HuH-7.5 (cell line): ENCODE measurements at places on chromosomes 2 and 18.
A peak's percentile ranks its signal among the peaks of the same experiment; 100 is the strongest.

DNA sequence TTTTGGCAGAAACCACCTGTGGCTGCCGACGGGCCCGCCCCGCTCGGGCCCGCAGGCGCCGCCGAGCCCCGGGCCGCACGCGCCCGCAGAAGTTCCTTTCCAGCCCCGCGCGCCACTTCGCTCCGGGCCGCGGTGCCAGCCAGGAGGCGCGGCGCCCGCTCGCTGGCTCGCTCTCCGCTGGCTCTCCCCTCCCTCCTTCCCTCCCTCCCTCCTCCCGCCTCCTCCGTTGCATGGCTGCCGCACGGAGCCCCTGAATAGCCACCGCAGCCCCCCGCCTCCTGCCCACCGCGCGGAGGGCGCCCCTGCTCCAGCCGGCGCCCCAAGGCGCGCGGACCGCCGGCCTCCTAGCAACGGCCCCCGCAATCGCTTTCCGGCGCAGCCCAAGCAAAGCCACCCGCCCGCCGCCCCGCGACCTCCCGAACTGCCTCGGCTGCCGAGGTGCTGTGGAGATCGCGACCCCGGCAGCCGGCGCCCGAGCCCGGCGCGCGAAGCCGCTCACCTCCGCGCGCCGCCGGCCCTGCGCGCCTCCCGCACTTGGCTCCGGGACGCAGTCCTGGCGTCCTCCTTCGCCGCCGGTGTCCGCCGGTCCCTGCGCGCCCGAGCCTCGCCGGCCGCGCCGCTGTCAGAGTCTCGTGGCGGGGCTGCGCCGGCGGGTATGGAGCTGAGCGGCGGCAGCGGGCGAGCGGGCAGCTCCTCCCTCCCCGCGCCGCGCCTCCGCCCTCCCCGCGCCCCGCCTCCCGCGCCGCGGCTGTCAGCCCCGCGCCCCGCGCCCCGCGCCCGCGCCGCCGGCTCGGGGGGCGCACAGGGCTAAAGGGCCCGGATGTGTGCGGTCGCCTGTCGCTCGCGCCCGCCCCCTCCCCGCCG, at the start of gene ZBTB7C:
ZBTB7C (minus strand) TSS at position 657 of the 864 bp plus-strand sequence.
- DNase-seq: peak; percentile 46

- DNase-seq: no peak
These were observed 18.8 kb upstream of the TNS1 start for GRCh38 chr2:218021536-218022071.

DNA sequence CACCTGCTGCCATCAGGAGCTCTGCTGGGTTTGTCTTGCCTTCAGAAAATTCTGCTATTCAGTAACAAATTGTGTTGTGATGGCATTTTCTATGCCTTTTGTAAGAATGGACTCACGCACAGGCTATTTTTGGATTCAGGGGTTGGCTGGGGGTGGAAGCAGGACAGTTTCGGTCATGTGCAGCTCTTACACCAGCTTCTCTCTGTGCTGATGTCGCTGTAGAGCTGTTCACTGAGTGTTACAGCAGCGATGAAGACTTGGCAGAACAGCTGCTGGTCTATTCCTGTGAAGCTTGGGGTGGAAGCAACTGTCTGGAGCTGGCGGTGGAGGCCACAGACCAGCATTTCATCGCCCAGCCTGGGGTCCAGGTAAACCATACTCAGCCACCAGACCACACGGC, 49.2 kb downstream of the TRPM8 start:
- no peak for DNase-seq

GRCh38 chr2:15711126-15711860, 119.6 kb downstream of the DDX1 start:
- no peak for DNase-seq

- DNase-seq: peak; percentile 22
These were observed 100.0 kb downstream of the BAZ2B start for GRCh38 chr2:159516241-159516758.

GRCh38 chr2:73896362-73897239, 3.8 kb downstream of the ACTG2 start:
- DNase-seq: no peak

DNA sequence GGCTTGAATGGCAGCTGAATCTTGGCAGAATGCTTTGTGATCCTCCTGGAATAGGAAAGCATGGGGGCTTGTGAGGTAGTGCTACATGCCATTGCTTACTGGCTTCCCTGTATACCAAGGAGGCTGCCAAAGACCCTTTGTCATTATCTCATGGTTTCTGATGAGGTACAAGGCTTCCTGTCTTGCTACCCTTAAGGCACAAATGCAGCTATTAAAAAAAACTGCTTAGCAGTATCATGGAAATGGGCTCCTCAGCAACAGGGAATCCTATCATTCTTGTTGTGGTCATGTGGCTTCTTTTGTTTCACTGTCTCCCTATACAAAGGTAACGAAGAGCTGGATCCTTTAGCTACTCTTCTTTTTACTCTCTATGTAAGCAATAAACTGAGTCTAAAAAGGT, 6.6 kb upstream of the KANSL1L start:
- no peak for DNase-seq

- DNase-seq: no peak
These were observed 75.3 kb upstream of the MGAT4A start for GRCh38 chr2:98806236-98806697.

- no peak for DNase-seq
These were observed 441.8 kb downstream of the ZEB2 start for GRCh38 chr2:144078106-144078505.

GRCh38 chr2:210092791-210093190, 78.4 kb downstream of the KANSL1L start:
- DNase-seq: no peak

DNA sequence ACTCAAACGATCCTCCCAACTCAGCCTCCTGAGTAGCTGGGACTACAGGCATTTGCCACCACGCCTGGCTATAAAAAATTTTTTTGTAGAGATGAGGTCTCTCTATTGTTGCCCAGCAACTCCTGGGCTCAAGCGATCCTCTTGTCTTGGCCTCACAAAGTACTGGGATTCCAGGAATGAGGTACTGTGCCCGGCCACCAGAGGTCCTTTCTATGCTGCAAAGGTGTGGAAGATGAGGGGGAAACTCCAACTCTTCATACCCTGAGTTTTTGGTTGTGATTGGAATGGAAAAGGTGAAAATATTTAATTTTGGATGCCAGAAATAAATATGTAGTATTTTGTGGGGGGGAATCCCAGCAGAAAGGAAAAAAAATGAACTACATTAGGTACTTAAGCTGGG, 36.0 kb downstream of the MRPL33 start:
- DNase-seq: no peak

- no peak for DNase-seq
These were observed 39.9 kb upstream of the KIDINS220 start for GRCh38 chr2:8877332-8877731.

DNA sequence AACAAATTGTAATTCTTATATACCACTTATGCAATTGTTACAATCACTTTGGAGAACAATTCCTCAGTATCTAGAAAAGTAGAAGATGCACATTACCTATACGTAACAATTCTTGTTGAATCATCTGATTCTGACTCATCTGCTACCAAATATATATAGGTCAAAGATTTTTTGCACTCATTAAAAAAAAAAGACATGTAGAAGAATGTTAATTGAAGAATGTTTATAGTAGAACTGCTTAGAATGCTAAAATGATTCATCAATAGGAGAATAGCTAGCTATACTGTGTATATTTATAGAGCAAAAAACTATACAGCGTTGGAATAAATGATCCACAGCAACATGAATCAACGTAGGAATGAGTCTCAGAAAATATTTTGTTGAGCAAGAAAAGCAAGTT, 29.5 kb upstream of the STAT1 start:
- no peak for DNase-seq

DNA sequence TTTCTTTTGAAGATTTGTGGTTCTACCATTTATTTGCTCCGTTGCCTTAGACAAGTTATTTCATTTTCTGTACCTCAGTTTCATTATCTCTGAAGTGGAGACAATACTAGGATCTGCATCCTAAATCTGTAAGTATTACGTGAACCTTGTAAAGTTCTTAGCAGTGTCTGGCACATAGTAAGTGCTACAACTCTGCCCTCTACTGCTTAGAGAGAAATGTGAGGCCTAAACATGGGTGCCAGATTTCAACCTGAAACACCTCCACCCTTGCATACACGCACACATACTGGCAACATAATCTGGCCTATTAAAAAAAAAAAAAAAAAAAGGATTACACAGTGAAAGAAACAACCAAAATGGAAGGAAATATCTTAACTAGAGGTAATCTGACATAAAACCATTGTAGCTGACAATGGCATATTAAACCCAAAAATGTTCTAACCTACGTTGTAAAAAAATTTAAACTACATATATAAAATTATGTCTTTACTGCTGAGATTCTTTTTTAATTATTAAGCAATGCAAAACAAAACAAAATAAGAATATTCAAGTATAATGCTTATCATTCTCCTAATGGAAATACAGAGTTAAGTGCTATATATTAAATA, 132.6 kb downstream of the MAP2 start:
- peak; percentile 15 for DNase-seq

- DNase-seq: no peak
These were observed 22.1 kb upstream of the CNOT11 start for GRCh38 chr2:101230541-101231001.

DNA sequence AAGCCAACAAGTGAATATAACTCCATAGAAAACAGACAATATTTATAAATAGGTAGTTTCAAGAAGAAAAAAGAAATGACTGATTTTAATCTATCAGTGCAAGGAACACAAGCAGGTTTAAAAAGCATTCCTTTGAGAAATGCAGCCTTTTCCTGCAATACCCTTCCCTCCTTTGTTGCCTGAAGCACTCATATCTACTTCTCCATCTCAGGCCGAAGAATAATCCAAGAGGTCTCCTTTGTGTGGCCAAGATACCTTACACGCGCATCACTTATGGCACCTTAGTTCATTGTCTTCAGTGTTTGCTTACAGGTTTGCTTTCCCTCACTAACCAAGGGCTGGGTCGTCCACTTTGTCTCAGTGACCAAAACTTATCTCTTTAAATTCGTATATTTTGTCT, 93.0 kb downstream of the MAIP1 start:
- no peak for DNase-seq

DNA sequence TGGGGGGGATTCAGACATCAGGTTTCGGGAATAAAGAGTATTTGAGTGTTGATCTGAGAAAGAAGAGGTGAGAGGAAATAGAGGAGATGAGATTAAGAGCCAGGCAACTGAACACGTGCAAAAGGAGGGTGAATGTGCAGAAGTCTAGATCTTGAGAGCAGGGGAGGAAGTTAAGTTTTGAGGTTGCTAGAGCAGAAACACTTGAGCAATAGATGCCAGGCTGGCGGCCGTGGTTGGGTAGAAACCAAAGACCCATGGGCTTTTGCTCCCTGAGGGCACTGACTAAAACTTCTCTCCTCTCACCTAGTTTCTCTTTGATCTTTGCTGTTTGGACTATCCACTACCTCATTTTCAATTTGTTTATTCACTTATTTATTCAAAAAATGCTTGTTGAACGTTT, 116.0 kb downstream of the CDC42EP3 start:
- no peak for DNase-seq

DNA sequence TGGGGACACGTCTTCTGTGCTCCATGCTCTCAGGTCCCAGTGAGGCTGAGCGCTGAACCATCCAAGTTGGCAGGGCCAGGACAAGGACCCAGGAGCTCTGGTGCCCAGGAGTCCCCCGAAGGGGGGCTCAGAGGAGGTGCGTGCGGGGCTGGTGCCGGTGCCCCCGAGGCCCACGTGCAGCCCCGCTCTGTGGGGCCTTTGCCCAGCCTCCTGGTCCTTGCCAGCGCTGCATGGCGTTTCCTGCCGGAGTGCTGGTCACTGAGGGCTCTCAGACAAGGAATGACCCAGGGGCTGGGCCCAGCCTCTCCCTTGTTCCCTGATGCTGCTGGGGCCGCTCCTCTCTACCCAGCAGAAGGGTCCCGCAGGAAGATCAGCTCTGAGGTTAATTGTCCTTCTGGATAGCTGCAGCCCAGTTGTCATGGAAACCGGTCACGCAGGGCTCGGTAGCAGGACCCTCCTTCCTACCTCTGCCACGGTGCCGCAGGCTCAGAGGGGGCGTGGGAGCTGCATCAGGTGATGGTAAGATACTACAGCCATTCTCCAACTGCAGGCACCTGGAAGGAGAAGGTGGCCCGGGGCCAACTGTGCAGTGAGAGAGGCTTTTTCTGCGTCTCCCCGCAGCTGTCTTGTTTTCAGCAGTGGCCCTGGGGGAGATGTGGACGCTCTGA, 64.5 kb downstream of the RRM2 start:
- DNase-seq: no peak

- no peak for DNase-seq
These were observed 187.4 kb downstream of the LPIN1 start for GRCh38 chr2:11933854-11934253.

GRCh38 chr2:129918604-129919003, 60.9 kb upstream of the RAB6C start:
- no peak for DNase-seq

- no peak for DNase-seq
These were observed 222.6 kb downstream of the INSIG2 start for GRCh38 chr2:118310681-118311429.

- no peak for DNase-seq
These were observed 9.0 kb upstream of the WNT10A start for GRCh38 chr2:218871345-218872302.

- no peak for DNase-seq
These were observed 107.8 kb downstream of the CRIM1 start for GRCh38 chr2:36463365-36463764.

DNA sequence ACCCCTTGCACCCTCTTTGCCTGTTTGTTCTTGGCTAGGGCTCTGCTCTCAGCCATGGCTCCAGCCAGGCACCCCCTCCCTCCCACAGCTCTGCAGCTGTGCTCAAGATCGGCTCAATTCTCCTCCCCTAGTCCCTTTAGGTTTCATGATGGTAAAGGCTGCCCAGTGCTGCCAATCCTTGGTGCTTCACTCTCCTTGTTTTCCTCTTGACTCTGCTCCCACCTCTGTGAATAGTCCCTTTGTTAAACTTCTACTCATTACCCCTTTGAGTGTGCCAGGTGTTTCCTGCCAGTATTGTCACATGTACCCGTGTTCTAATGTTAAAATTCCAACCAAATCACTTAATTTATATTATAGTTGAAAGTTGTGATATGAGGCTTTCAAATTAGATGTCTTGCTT, 101.0 kb upstream of the CERS6 start:
- DNase-seq: no peak

GRCh38 chr2:134906726-134907125, 11.9 kb upstream of the CCNT2 start:
- DNase-seq: no peak

DNA sequence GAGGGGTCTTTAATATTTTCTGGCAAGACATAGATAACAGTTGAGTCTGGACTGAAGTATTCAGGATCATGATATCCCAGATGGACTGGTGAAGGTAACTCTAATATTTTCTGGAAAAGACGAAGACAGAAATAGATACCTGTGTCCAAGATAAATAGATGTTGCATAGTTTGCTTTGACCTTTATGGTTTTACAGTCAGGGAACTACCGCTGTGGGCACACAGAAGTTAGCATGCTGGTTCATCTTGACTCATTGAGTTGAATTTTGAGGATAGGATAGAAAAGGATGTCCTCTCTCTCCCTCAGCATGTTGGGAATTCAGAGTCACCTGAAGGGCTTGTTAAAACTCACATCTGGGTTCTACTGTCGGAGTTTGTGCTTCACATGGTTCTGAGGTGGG, 20.8 kb downstream of the KCNE4 start:
- DNase-seq: no peak

DNA sequence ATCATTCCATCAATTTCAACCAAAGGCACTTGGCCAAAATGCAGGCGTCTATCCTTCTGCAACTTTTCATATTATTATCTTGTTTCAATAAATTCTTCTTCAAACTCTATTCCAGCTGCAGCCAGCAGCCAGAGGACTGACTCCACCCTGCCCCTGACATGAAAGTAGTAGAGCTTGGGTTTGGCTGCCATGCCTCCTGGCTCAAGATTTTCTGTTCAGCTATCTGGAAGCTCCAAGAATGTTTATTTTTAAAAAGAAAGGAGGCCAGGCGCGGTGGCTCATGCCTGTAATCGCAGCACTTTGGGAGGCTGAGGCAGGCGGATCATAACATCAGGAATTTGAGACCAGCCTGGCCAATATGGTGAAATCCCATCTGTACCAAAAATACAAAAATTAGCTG, 4.9 kb downstream of the DNAH7 start:
- no peak for DNase-seq
